CD8-positive, alpha-beta T cell (primary cell): ENCODE measurements at places on chromosomes 4 and X.

GRCh38 chrX:10172877-10173276 is 16.1 kb downstream of the CLCN4 start:
- no peak for DNase-seq

GRCh38 chr4:173499658-173500535 is 30.1 kb downstream of the HAND2 start:
- no peak for DNase-seq

DNA sequence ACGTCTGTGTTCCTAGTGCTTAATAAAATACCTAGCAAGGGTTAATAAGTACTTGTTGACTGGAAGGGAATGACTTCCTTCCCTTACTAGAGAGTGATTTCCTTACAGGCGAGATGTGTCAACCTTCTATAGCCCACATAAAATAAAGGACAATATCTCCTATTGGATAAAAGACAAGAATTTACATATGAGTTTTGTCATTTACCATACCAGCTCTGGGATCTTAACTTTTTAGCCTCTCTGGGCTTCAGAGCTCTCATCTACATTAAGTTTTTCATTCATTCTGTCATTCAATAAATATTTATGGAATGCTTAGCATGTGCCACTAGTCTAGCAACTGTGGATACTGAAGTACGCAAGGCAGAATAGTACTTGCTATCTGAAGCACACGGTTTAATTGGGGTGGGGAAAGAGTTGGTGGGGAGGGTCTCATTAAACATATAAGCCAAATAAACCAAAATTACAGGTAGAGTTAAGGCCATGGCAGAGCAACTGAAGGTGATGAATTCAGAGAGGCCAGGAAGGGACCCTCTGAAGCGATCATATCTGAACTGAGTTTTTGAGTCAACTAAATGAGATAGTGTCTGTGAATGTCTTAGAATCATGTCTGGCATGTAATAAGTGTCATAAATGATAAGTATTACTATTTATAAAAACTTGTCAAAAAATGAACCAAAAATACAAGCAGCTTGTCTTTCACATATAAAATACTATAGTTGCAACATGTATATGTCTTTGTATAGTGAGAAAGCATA is 91.6 kb upstream of the BMP2K start:
- DNase-seq, result no peak

DNA sequence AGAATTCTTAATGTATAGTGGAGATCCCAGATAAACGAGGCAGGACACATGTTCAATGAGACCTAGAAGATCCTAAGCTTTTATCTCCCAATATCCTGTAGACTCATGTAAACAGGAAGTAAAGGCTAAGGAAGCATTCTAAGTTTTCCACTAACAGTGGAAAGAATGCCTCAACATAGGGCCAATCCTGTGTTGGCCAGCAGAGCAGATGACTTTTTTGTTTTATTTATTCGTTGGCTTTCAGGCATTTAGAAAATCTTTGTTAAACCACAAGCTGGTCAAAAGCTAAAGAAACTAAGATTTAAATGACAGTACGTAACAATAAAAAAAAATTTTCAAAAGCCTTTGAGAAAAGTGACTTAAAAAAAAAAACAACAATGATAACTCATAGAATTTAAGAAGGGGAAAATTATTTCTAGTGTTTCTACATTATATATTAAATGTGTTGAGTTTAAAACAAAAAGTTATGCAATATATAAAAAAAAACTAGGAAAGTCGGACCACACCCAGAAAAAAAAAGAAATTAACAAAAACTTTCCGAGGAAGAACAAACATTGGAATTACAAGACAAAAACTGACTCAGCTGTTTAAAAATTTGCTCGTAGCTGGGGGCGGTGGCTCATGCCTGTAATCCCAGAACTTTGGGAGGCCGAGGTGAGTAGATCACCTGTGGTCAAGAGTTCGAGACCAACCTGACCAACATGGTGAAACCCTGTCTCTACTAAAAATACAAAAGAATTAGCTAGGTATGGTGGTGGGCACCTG is 759.3 kb downstream of the FSTL5 start:
- DNase-seq, result no peak

- DNase-seq, result no peak
Observed at GRCh38 chr4:63757929-63758328, 651.3 kb downstream of the TECRL start.
